ENCODE measurements at places on chromosomes 1 and 21.

GRCh38 chr1:116375887-116376728 is 3.1 kb downstream of the ATP1A1 start:
- DNase-seq: peak; percentile 57

DNA sequence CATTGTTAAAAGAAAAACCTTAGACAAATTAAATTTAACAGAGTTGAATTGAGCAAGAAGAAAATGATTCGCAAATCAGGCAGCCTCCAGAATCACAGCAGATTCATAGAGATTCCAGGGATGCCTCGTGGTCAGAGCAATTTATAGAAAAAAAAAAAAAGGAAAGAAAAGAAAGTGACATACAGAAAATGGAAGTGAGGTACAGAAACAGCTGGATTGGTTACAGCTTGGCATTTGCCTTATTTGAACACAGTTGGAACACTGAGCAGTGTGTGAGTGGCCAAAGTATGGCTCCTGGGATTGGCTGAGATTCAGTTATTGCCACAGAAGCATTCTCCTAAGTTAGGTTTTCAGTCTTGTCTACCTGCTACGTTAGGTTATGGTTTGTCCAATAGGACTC is 9.1 kb upstream of the C21orf91 start:
- DNase-seq: no peak

DNA sequence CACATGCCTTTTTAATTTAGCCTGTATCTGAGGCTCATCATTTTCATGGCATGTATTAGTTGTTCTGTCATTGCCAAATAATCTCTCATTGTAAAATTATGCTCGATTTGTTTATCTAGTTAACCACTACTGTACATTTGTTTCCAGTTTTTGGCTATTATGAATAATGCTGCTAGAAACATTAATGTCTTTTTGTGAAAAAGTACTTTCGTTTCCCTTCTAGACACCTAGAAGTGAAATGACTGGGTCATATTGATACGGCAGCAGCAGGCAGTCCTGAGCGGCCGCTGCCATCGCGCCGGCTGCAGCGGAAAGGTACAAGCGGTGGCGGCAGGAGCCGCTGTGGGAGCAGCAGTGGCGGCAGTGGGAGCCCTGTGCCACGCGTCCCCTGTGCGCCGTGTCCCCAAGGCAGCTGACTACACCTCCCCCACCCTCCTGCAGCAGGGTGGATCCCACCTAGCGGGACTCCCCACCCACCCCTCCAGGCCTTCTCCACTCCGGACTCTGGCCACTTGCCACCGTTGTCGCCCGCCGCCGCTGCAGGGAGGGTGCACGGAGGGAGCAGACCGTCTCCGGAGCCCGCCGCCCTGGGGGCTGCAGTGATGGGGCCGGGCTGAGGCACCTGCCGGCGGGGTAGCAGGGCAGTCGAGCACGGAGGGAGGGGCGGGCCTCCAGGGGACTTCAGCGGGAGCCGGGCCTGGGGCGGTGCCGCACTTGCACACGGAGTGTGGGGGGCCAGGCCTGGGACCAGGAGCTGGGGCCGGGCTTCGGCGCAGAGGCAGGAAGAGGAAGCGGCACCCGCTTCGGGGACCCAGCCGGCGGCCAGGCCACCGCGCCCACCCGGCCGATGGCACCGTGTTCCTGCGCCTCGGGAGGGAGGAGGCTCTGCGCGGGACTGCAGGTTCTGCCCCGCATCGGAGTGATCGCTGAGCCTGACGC is 66.8 kb upstream of the RGS7 start:
- DNase-seq: peak; percentile 22

DNA sequence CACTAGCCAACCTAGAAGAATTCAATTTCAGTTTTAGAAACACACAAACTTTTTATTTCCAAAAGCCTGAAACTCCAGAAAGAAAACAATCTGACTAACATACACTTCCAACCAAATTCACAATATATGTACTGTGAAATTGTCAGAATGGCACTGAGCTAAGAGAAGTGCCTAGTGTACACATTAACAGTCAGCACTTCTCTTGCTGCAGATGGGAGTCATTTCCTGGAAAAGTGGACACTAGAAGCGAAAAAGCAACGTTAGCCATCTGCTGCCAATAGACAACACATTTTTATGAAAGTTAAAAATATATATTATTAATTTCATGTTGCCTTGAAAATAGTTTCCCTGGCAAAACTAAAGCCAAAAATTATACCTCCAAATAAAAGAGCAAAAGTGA is 66.1 kb downstream of the EPS15 start:
- no peak for DNase-seq

DNA sequence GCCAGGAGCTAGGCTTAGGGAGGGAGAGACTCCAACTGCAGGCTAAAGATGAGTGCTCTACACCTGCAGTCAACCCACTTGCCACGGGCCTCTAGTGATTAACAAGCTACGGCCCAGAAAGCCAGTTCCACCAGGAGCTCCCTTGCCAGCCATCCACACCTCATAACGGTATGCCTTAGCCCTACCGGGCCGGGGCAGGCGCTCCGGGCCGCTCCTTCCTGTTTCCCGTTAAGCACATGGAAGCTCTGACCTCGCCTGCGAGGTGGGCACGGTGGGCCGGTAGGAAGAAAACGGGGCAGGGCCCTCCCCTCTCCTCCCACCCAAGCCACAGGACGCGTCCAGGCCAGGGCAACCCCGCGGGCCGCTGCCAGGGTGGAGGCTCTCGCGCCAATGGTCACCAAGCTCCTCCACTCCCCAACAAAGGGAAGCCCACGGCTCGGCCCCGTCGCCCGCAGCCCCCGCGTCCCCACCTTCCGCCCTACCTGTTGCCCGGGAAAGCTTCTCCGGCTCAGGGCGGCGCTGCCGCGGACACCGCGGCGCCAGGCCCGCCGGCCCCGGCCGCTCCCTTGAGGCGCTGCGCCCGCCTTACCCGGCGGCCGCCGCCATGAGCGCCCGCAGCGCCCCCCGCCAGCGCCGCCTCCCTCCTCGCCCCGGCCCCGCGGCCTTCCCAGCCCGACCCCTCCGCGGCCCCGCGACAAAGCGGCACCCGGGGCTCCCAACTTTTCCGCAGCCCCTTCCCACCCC is 627 bp downstream of the CERS2 start:
- peak; percentile 38 for DNase-seq

- DNase-seq: no peak
Measured at GRCh38 chr1:243580072-243580471, 270.0 kb downstream of the AKT3 start.

DNA sequence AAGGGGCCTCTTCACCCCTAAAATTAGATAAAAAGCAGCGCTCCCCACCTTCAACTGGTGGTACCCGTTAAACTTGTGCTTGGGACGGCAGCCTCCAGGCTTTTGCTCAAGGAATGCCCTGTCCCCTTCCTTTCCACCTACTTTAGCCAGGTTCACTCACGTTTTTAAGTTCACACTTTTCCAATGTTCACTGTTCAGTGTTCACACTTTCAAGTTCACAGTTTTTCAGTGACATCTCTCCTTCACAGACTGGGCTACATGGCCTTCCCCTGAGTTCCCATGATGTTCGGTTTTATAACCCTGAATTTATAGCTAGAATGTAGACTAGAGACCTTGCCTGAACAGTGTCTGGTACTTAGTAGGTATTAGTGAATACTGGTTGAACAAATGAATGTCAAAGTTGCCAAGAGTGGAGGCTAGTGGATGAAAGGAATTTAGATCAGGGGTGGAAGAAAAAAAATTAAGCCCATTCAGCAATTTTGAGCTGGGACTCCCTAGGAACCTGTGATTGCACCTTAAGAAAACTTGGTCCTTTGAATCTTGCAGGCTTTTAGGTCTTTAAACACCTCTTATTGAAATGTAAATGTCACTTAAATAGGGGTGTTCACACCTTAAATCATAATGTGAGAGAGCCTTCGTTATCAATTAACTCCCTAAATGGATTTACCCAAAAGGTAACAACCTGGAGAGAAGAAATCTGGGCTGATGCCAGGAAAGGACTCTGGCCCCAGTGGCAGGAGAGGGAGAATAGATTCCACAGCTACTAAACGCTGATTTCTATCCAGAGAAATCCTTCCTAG is 12.3 kb downstream of the BTG2 start:
- no peak for DNase-seq

GRCh38 chr1:110424699-110425611 is 17.5 kb upstream of the LAMTOR5 start:
- DNase-seq: no peak

GRCh38 chr1:184973272-184974055 is 844 bp downstream of the NIBAN1 start:
- no peak for DNase-seq

DNA sequence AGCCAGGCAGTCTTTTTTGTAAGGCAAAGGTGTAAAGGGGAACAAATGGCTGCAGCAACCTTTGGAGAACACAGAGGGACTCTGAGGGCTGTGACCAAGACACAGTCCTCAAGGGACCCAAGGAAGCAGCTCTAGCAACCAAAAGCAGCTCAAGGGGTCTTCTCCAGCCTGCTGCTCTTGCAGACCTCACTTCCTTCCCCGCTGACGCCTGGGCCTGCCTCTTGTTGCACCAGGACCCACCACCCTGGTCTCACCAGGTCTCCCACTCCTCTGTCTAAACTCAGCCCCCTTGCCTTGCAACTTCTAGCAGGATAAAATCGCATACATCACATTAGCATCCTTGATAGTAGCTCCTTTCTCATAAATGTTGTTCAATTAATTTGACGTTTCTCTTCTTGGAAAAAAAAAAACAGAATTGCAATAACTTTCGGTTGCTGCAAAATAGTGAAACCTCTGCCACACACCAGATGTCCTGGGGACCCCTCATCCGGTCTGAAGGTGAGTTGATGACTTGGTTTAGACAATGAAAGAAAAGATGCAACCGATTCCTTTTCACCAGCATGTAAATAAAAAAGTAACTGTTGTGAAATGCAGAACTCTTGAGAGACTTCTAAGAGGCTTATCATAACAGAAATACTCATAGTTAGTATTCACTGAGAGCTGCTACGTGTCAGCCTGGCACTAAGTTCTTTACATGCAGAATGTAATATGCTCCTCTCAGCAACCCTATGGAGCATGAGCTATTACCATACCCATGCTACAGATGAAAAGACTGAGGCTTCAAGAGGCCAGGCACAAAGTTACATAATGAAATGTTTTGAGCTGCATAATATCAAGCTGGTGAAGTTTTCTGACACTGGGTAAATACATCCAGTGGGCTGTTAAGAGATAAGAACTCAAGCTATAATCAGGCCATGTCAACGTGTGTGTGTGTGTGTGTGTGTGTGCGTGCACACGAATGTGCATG is 58.5 kb downstream of the UMODL1 start:
- no peak for DNase-seq

DNA sequence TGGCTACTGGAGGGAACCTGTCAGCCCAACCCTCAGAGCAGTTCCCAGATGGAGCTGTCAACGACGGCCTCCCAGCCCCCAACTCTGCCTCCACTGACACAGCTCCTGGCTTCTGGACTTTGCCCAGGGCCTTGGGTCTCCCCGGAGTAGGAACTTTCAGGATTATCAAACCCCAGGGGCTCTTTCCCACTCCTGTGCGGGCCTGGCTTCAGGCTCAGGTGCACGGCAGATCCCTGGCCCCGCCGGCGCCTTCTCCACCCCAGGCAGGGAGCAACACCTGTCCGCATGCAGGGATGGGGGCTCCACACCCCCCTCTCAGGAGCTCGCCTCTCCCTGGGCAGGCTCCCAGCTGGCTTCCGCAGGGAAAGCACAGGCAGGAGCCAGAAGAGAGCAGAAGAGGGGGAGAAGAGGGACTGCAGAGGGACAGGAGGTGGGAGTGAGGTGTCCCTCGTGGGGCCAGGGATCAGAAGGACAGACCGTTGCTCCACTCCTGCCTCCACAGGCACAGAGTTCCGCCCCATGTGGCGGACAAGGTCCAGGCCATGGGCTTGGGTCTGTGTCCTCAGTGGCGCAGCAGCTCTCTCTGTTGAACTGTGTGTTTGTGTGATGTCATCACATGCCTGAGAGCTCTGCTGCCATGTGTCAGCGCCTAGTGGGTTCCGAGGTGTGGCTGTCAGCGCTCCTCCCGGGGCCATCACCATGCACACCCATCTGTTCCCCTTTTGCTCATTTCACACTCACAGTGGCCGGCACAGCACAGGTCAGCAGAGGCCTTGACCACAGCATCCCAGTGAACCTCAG is 107.7 kb downstream of the PDE9A start:
- DNase-seq: no peak

GRCh38 chr1:42380586-42381279 is at the start of gene RIMKLA:
Gene RIMKLA (plus strand): TSS chr1:42380792. CDS start chr1:42380935, 143 bp downstream.
- DNase-seq: peak; percentile 19
